ENCODE measurements at places on chromosomes 7 and 10.

- no peak for DNase-seq
Observed at GRCh38 chr7:158685693-158686092, 18.9 kb downstream of the NCAPG2 start.

GRCh38 chr7:96709381-96710228, at the start of gene SEM1:
Gene SEM1, minus strand, starts transcription at chr7:96709846. Its CDS starts 83 bp downstream, at chr7:96709763.
- peak; percentile 82 for DNase-seq

- no peak for DNase-seq
Observed at GRCh38 chr7:75795831-75796285, 17.7 kb downstream of the CCL24 start.

DNA sequence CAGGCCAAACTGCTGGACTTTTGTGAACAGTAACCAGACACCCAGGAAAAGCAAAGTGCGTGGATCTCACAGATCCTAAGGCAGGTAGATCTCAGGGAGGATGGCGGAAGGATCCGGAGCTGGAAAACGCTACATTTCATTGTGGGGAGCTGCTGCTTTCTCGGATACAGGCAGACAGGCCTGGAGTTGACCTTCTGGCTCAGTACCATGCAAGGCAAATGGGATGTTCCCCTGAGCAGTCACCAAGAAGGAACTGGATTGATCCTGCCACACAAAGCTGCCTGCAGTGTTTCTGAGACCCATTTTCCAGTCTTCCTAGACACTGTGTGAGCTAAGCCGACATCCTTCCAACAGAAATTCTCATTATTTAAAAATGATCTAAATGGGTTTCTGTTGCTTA, 65.5 kb downstream of the ZRANB1 start:
- no peak for DNase-seq

DNA sequence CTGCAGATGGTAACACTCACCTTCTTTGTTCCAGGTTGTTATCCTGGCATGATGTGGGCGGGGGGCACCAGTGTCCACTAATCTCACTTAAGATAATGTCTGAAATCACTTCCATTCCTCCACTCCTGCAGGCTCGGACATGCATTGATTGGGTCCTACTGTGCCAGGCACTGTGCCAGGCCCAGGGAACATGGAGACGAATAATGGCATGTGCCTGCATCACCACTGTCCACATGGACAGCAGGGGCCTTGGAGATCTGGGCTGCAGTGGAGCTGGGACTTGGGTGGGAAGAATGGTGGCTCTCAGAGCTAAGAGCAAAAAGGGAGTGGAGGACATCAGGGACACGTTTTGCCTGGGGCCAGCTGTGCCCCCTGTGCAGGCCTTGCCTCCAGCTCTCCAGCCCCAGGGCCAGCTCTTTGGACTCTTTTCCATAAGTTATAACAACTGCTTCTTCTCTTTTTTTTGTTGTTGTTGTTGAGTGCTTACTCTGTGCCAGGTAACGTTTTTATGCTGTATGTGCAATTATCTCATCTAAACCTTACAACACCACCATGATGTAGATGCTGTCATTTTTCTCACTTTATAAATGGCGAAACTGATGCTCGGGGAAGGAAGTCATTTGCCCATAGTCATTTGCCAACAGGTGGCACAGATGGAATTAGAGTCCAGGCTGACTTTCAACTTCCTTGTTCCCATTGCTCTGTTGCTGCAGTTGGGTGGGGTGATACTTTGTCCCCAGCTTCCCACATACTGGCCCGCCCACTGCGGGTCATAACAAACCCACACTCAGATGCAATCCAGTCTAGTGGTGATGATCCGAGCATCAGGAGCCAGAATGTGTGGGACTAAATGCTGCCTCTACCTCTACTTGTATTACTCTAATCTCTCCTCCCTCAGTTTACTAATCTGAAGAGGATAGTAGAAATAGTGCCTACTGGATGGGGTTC, 19.1 kb downstream of the PLPP4 start:
- no peak for DNase-seq

- no peak for DNase-seq
Observed at GRCh38 chr7:70047891-70048448, 449.7 kb downstream of the AUTS2 start.

DNA sequence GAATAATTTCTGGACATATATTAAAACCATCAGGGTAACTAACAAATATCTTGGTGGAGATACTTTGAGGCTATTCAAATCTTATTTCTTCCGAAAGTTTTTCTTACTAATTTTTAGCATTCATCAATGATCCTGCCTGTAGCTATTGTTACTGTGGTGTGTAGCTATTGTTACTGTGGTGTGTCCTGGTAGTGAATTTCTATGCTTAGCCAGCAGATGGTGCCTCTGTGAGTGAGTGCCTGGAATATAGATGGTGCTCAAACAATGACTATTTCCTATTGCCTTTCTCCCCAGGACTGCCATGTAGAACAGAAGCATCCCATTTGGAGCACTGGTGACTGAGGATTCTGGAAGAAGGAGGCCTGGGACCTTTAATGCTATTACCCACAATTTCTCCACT, 245.7 kb downstream of the CCSER2 start:
- DNase-seq: no peak

GRCh38 chr7:34322841-34323240, 335.2 kb upstream of the NPSR1 start:
- no peak for DNase-seq

GRCh38 chr10:68125772-68126171, 16.5 kb downstream of the MYPN start:
- no peak for DNase-seq

DNA sequence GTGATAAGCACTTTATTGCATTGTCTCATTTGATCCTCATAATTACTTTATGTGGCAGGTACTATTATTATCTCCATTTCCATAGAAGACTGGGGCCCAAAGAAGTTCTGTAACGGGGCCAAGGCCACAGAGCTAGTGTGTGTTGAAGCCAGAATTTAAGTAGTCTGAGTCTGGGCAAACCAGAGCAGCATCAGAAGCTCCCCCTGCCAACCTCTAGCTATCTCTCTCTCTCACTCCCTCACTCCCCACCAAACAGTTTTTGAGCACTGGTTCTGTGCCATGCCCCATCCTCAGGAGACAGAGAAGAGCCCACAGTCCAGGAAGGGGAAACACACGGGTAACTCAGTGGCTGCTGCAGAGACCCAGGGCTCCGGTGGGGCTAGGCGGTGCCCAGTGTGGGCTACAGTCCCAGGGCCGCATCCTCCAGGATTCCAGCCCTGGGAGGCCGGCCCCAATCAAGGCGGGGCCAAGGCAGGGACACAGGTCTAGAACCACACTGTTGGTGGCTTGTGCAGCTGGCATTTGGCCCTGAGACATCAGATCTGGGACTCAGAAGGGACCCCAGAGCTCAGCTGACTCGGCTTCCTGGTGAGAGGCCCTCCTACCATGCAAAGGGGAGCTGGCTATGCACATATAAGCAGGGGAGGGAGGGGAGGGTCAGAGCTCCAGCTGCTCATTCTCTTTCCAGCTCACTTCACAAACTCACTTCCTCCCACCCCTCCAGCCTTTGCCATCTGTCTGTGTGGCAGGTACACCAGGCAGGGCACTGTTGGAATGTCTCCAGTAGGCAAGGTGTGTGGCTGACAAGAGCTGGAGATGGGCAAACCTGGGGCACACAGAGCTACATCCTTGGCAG, 34.4 kb downstream of the COL13A1 start:
- DNase-seq: no peak

- DNase-seq: no peak
Observed at GRCh38 chr10:77711683-77712049, 74.1 kb upstream of the KCNMA1 start.

DNA sequence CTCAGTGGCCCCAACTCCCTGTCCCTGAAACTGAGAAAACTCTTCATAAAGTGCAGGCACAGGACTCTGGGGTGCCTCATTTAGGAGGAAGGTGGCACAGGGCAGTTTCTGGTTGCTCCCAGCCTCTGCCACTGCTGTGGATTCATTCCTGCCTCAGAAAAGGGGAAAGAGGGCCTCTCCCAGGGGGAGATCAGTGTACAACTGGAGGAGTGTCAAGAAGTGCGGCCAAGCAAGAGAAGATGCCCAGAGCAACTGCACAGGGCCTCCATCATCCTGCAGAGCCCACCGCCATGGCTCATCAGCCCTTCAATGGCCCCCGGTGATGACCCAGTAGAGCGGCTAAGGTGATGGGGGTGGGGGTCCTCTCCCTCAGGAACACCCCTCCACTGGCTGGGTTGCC, 150.3 kb downstream of the PLXNA4 start:
- DNase-seq: no peak

DNA sequence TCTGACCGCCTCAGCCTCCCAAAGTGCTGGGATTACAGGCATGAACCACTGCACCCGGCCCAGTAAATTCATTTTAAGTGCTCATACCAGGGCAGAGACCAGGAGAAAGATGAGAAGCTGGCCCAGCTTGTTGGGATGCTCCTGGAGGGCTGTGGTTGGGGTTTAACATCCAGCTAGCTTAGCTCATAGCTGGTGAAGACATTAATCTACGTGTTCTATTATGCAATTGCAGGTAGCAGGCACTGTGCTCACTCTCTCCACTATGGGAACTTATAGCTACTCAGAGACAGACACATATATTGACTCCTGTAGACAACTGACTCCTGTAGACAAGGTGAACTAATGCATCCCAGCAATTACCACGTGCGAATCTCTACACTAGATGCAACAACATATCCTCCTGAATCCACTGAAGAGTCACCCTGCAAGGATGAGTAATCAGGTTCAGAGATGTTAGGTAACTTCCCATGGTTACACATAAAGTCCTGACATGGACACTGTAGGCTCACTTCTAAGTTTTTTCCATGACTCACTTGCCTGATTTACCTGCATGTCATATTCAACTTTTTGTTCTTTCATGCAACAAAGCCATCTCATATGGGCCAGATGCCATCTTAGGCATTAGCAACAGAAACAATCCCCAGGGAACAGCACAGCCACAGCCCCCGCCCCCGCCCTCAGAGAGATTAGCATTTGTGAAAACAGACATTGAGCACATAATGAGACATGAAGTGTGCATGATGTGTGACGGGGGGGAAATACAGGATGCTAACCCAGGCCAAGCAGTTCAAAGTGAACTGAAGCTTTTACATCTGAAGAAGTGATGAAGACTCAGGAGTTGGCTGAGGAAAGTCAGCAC, 37.2 kb downstream of the ERLIN1 start:
- DNase-seq: no peak

- DNase-seq: no peak
Observed at GRCh38 chr7:139382439-139382838, 22.7 kb downstream of the LUC7L2 start.

GRCh38 chr7:2926896-2927405, 82.8 kb upstream of the GNA12 start:
- no peak for DNase-seq

- no peak for DNase-seq
Observed at GRCh38 chr7:125065001-125065400, 135.4 kb upstream of the POT1 start.

GRCh38 chr10:78653555-78653954, 415.2 kb upstream of the ZMIZ1 start:
- DNase-seq: no peak

GRCh38 chr10:82796510-82796909, 921.5 kb downstream of the NRG3 start:
- DNase-seq: no peak

DNA sequence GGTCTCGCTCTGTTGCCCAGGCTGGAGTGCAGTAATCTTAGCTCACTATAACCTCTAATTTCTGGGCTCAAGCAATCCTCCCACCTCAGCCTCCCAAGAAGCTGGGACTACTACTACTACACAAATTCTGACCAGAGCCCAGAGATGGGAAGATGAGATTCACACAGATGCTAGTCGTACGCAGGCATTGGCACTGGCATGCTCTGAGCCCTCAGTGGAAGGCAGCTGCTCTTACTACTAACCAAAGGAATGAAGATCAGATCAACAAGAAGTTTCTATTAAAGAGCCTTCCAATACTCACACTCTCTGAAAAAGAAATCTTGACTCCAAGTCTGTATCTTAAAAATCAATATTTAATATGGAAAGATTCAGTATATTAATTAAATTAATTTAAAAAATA, 10.7 kb downstream of the GDF2 start:
- DNase-seq: no peak

GRCh38 chr7:15303357-15303756, 258.5 kb downstream of the AGMO start:
- no peak for DNase-seq

GRCh38 chr10:124459395-124459794, 2.2 kb upstream of the LHPP start:
- DNase-seq: no peak

DNA sequence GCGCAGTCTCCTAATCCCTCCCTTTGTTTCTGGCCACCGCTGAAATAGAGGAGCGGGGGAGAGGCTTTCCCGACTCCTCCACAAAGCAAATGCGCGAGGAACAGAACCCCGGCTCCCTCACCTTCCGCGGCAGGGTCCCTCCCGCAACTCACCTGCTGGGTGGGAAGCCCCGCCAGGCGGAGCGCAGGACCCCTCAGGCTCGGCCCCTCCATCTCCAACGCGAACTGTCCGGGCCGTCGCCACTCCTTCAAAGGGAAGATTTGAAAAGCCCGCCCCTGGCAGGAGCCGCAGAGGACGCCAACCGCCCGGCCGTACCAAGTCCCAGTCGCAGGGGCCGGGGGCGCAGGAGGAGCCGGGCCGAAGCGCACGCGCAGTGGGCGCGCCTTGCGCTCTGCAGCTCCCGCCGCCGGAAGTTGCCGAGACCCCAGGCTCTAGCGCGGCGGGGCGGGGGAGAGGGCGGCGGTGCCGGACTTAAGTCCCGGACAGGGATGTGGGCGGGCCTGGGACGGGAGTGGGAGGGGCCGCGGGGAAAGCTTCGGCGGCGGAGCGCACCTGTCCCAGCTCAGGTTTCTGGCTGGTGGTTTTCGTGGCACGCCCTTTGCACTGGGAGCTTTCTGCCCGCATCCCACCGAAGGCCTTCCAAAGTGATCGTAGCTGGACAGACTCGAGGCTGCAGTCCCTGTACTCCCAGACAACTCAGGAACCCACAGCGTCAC, at the start of gene RTKN2:
Gene RTKN2 (minus strand): TSS at position 446 of the 716 bp plus-strand sequence. CDS start 234 bp downstream, at position 212.
- DNase-seq: peak; percentile 76

DNA sequence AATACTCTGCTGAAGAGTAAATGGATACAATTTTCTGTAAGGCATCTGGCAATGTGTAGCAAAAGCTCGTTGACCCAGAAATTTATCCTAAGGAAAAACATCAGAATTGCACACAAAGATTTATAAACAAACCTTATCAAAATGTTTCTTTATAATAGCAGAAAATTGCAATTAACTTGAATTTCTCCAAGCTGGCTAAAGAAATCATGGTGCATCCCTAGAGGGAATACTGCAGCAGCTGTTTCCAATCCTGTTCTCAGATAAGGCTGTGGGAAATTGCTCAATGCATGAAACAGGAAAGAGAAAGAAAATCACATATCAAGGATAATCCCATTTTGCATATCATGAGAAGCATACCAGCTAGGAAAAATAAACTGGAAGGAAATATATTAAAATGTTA, 18.7 kb downstream of the TACR2 start:
- no peak for DNase-seq

DNA sequence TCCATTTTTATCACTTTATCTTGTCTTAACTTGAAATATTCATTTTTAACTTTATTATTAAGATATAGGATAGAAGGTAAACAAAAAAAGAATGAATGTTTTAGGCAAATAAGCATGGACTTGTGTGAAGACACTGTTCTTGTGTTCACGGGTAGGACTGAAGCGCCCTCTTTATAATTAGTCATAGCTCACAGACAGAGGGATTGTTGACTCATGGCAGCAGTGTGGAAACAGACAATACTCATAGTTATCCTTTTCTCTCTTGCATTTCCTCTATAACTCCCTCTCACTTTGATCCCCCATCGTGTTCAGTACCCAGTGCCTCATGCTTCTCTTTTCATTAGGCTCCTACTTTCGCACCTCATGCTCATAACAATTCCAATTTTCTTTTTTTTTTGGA, 731.8 kb downstream of the PHTF2 start:
- DNase-seq: no peak
